HT1080 (cell line): ENCODE measurements at places on chromosomes 5 and 9.

DNA sequence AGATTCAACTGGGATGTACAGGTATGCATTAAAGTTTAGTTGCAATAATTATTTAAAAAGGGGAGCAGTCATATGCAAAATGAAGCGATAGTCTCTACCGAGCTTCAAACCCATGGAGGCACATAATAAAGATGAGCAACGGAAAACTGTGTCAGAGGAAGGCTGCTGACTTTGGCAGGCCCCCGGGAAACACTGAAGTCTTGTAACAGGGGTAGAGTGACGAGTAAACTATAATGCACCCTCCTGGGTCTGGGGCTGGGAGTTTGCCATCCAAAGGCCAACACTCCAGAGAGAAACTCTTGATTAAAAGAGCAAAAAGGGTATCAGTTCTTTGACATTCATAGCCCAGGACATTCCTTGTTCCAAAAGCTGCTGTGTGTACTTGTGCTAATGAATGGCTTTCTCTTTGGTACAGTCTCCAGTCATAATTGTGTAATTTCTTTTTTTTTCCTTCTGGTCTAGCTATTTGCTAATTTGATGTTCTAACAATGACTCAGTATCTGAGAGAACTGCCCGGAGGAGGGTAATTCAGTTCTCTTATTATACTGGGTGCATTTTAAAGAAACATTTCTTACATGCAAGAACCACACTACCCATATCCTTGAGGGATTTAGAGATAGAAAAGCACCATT is 59.2 kb downstream of the TNC start:
- peak; percentile 63 for DNase-seq

DNA sequence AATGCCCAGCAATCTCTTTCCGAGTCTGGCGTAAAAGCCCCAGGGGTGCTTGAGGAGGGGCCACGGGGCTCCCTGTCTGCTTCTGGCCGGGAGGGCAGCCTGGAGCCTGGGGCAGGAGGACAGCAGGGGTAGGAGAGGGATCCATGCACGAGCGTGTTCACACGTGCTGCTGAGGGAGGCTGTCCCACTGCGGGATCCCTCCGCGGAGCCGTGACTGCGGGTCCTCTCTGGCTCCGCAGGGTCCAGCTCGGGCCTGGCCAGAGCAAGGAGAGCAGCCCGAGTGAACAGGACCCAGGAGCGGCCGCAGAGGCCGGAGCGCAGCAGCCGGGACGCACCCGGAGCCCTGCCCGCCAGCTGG is 78.4 kb downstream of the ZNF354C start:
- DNase-seq = no peak

GRCh38 chr9:104675611-104676010 is 18.7 kb upstream of the OR13D1 start:
- no peak for DNase-seq

- DNase-seq = peak; percentile 96
Observed at GRCh38 chr9:135516132-135516860, 4.9 kb upstream of the LCN1 start.

DNA sequence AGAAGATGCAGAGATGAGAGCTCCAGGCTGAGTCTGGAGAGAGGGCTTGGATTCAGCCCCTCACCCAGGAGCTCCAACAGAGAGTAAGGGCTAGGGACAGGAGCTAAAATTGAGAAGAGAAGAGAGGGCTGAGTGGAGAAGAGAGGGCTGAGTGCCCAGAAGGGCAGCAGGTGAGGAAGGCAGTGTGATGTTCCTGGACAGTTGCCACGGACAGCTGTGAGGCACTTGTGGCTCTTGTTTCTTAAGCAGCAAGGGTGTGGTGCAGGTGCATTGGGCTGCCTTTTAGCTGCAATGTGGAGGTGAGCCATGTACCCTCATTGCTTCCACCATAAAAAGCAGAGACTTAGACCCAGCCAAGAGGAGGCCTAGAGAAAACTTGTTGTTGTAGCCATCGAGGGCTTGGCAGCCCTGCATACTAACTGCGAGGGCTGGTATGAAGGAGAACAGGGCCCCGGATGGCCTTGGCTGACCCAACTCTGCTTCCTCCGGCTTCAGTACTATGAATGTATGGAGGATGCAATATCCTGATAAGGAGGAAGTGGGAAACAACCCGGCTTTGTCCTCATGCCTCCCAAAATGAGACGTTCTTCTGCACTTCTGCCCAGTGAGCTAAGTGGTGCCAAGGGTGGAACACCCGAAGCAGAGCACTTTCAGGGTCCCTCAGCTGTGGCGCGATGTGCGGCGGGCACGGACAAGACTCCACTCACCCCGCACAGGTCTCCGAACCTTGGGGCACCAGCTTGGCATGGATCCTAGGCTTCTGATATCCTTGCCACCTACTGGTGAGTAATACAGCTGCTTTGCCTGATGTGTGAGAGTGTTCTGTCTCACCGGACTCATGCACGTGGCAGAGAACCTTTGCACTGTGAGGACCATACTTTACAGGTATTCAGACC is 65.2 kb downstream of the LRRC70 start:
- no peak for DNase-seq

GRCh38 chr5:83925955-83926337 is 205.3 kb upstream of the HAPLN1 start:
- DNase-seq = no peak

DNA sequence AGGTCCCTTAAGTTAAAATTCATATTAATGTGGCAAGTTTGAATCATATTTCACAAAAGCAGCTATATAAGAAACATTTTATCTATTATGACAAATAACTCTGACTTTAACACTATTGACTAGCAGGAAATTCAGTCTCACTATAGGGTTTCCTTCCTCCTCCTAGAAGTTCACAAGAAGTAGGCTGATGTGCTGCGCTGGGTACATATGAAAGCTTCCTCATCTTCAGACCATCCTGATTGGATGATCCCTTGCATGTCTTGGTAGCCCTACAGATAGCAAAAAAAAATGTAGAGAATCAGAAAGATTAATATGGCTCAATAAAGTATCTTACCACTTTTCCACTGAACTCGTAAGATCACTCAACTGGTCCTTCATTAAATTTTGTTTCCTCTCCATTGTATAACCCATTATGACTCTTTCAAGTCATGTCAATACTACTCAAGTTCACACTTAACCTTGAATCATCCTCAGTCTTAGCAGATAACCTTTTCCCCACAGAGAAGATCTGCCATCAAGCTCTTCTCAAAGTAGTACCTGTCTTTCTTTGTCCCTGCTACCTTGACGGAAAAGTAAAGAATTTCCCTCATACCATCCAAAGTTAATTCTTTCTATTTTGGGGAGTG is 11.5 kb upstream of the PSIP1 start:
- no peak for DNase-seq

- no peak for DNase-seq
Observed at GRCh38 chr9:121768416-121769015, 117.1 kb downstream of the DAB2IP start.

DNA sequence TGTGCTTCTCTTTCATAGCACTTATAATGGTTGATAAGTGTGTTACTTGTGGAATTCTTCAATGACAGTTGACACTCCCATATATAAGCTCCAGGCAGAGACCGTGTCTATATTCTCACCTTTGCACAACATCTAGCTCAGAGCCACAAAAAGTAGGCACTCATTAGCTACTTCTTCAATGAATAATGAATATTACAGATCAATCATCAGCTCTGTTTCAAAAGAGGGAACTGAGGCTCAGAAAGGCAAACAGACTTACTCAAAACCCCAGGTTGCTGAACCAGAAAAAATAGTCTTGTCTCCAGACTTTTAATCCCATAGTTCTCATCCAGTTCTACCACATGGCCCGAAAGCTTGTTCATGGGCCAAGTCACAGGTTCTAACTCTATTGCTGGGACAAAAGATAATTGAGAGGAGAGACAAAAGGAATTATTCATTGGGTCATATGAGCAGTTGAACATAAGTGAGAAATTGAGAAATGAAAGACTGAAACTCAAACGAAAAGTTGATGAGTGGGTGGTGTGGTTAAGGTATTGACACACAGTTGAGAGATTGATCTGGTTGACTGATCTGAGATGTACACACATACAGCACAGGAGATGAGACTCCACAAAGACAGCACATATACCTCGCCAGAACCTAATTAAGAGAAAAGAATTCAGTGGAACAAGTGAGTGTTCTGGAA is 381.6 kb downstream of the EFNA5 start:
- no peak for DNase-seq

DNA sequence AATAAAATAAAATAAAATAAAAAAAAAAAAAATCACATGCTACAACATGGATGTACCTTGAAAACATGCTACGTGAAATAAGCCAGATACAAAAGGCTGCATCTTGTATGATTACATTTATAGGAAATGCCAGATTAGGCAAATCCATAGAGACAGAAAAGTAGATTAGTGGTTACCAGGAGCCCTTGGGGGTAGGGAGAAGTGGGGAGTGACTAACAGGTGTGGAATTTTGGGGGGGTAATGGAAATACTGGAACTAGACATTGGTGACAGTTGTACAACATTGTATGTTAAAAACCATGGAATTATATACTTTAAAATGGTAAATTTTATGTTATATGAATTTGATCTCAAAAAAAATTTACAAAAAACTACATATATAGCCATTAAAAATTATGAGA is 47.3 kb downstream of the SLC1A1 start:
- DNase-seq = no peak

GRCh38 chr5:132665574-132666080 is 7.7 kb downstream of the IL13 start:
- DNase-seq = no peak

DNA sequence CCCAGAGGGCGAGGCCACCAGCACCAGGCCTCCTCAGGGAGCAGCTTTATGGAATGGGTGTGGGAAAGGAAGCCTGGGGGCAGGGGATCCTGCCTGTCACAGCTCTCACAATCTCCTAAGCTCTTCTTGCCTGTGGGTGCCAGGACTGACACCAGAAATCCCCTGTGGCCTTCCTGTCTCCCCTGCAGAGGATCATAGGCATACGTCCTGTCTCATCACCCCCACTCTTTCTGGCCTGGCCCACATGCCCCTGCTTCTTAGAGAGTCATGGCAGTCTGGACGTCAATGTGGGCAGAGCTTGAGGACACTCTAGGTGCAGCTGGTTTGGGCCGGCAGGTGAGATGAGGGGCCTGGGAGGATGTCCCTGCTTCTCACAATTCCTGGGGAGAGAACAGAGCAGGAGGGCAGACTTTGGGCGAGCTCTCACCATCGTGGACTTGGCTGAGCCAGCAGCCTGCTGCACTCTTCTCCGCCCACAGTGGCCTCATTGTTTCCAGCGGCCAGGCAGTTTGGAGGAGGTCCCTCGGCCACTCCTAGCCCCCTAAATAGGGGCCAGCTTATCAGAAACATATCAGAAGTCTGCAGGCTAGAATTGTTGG is 67.3 kb upstream of the ZFR start:
- no peak for DNase-seq

GRCh38 chr5:167950126-167950721 is 341.2 kb upstream of the WWC1 start:
- peak; percentile 77 for DNase-seq

GRCh38 chr5:158200619-158201018 is 341.7 kb upstream of the CLINT1 start:
- DNase-seq = no peak

DNA sequence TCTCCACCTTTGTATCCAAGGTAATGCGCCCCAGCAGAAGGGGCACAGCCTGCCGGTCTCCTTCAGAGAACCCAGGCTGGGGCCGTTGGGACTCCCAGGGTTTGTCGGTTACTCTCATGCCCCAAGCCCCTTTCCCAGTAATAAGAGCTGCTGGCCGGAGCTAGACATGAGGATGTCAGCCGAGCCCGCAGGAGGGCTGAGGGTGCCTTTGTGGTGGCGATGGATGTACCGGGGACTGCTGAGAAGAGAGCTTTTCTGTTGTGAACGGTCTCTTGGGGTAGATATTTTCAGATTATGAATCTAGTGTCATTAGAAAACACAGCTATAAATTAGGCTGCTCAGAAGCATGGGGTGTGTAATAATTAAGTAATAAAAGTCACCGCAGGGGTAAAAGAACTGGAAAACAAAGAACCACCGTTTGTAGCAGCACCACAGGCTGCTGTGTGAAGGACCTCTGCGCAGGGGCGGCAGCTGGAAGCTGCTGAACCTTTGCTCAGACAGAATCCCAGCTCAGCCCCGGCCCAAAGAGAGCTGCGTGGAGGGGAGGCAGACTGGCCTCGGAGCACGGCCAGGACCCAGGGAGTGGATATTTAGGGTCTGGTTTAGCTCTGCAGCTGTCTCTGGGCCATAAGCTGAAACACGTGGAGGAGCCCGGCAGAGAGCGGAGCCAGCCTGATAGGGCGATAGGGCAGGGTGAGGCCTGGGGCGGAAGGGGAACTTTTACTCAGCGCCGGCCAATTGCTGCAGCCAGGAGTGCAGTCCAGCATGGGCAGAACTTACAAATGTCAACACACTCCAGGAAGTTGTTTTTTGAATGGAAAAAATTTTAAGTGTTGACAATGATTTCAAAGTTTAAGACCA is 50.5 kb upstream of the BARHL1 start:
- DNase-seq = no peak
